ENCODE measurements at places on chromosomes 1 and 21. TPM values are rescaled to one million over a fixed set of nuclear protein-coding genes. Genes with fewer than 3 reads are reported as not detected.

Gene LCE3C
- total RNA-seq = not detected

Gene GFI1
- total RNA-seq = 85.1 TPM

Gene C1orf226
- total RNA-seq = not detected

Gene PGBD5
- not detected for total RNA-seq

DNA sequence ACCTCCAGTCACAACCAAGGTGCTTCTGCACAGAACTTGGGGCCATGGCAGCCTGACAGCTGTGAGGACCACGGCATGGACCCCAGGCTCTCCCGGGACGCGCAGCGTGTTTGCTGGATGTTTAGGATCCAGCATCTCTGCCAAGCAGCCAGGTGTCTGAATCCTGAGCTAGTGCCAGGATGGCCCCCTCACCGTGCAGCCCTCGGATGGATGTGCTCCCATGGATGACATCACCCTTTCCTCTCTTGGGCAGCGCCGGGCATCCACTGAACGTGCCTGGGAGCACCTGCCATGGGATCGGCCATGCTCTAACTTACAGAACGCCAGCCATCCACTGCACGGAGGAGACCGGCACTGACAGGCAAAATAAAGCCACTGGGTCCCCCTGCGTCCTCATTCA lies 53.9 kb downstream of the PRDM15 start:
- DNase-seq = no peak

DNA sequence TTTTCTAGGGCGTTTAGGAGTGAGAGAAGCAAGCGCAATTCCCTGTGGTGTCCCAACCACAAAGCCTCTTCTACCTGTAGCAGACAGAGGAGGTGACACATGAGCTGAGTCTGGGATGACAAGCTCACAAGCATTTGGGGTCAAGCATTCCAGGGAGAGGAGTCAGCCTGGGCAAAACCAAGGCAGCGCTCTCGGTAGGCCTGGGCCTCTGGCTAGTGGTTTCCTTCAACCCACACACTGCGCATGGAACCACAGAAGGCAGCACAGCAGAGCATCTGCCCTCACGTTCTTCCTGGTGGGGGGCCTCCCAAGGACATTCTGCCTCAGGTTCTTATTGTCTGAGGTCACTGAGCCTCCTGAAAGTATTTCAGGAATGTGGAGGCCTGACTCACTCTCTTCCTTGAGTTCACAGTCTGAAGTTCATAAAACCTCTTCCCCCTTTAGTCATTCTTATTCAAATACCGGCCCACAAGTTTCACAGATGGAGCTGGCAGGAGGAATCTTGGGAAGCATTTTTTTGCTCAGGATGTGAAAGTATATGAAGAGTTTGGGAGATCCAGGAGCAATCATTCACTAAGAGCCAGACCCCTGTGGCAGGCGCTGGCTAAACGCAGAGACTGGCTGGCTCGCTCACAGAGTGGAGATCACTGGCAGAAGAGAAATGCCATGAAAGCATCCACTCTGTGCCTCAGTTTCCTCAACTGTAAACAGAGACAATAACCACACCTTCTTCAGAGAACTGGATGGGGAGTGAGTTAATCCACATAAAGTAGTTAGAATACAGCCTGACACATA lies 26.8 kb downstream of the CCN1 start:
- no peak for DNase-seq

- DNase-seq = peak; percentile 60
Measured at GRCh38 chr1:109373126-109373525, 24.6 kb downstream of the SORT1 start.

GRCh38 chr1:159889821-159890252 lies 10.1 kb downstream of the CFAP45 start:
- DNase-seq = no peak

DNA sequence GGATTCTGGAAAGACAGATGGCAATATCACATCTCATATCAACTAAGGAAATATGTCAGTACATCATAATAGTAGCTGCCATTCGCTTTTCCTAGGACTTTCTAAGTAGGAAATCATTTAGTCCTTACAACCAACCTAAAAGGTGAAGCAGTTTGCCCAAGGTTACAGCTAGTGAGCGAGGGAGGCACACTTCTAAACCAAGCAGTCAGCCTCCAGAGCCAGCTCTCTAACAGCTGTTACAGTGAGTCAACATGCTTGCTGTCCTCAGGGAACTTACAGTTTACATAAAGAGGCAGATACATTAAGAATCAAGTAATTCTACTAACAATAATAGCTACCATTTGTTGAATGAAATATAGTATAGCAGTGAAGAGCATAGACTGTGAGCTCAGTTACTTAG lies 57.1 kb downstream of the GIPC2 start:
- DNase-seq = no peak

DNA sequence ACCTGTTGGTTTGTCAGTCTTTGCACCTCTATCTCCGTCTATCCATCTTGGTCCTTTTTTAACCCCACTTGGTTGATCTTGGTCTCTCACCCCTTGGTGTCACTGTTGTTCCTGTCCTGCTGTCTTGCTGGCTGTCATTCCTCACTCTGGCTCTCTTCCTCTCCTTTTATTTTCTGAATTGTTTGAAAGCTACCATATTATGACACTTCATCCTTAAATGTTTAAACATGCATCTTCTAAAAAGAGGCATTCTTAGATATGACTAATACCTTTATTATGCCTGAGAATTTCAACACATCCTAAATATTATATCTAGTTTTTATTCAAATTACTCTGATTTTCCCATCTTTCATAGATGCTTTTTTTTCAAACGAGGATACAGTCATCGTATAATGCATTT lies 37.0 kb downstream of the BACH1 start:
- DNase-seq = no peak

- no peak for DNase-seq
Measured at GRCh38 chr1:21312407-21312992, 22.2 kb upstream of the ECE1 start.

DNA sequence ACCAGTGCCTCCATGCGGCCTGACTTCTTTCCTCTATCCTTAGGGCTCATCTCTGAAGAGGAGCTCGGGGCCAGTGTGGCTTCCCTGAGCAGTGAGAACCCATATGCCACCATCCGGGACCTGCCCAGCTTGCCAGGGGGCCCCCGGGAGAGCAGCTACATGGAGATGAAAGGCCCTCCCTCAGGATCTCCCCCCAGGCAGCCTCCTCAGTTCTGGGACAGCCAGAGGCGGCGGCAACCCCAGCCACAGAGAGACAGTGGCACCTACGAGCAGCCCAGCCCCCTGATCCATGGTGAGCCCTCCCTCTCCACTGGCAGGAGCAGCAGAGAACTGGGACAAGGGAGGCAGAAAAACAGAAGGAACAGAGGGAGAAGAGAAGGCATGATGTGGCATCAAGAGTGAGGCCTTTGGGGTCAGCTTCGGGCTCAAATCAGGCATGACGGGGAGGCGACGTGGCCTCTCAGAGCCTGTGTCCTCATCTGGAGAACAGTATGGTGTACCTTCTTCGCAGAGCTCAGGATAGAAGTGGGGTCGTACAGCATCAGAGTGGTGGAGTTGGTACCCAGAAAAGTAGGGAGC lies 6.5 kb upstream of the LRRC71 start:
- DNase-seq = no peak

All from activated CD4-positive, alpha-beta T cell treated with anti-CD3 and anti-CD28 coated beads, Interleukin-2, amount 10 ng/mL, durations not matched to agents 24 days and 14 days (primary cell).